ENCODE measurements at places on chromosomes 7 and 10.

- DNase-seq = no peak
Measured at GRCh38 chr7:10315881-10316280, 657.8 kb upstream of the PHF14 start.

DNA sequence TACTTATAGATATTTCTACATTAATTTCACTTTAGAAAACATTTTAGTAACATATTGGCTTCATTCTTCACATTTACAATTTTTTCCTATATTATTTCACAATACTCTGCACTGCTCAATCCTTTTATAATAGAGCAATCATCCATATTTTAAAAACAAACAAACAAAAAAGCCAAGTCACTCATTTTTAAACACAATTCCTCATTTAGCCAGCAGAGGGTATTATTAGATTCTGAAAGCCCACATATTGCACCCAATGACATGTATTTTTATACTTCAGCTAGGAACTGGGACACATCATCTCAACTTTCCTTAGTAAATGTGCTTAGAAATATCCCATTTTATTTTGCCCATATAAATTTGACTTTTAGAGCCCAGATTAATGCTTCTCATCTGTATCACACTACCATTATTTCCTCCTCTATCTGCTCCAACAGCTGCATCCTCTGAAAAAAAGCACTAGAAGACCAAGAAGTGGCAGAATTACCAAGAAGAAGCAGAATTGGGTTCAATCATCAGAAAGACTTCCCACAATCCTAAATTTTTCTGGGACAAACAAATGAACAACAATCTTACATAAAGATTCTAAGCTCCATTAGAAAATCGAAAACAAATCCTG lies 29.5 kb downstream of the CTNNA3 start:
- no peak for DNase-seq

GRCh38 chr7:124084024-124084423 lies 51.2 kb upstream of the TMEM229A start:
- DNase-seq = no peak

- DNase-seq = peak; percentile 13
Measured at GRCh38 chr10:88553116-88553752, 29.9 kb downstream of the RNLS start.

- no peak for DNase-seq
Measured at GRCh38 chr10:5614155-5614721, 52.2 kb downstream of the ASB13 start.

- no peak for DNase-seq
Measured at GRCh38 chr7:137544453-137545058, 201.0 kb upstream of the PTN start.

DNA sequence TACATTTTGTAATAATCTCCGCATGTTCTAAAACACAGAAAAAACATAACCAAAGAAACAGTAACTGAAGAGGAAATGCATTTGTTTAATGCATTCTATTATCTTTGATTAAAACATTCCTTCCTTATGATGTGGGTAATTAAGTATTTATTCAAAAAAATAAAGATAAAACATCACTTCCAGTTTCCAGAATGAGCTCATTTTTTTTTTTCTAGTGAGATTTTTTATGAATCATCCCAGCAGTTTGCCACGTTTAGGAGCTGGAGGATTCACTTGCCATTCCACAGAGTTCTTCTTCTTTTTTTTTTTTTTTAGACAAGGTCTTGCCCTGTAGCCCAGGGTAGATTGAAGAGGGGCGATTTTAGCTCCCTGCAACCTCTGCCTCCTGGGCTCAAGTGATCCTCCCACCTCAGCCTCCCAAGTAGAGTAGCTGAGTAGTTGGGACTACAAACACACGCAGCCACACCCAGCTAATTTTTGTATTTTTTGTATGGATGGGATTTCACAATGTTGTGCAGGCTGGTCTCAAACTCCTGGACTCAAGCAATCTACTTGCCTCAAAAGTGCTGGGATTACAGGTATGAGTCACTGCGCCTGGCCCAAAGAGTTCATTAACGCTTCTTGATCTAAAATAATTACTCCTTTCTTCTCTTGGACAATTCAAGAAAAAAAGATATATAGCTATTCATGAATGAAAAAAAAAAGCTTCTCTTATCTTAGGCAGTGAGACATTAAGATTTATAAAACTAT lies 177.3 kb downstream of the DKK1 start:
- no peak for DNase-seq

DNA sequence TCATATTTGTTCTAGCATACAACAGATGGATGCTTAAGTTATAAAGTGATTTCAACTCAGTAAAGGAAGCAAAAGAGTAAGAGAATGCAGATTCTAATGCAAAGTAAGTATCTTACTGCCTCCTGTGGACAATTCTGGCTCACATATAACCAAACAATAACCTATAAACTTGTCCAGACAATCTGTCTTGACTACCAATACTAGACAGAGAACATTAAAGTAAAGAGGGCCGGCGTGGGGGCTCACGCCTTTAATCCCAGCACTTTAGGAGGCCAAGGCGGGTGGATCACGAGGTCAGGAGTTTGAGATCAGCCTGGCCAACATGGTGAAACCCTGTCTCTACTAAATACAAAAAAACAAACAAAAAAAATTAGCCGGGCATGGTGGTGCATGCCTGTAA lies 329.3 kb downstream of the CACNA2D1 start:
- no peak for DNase-seq

DNA sequence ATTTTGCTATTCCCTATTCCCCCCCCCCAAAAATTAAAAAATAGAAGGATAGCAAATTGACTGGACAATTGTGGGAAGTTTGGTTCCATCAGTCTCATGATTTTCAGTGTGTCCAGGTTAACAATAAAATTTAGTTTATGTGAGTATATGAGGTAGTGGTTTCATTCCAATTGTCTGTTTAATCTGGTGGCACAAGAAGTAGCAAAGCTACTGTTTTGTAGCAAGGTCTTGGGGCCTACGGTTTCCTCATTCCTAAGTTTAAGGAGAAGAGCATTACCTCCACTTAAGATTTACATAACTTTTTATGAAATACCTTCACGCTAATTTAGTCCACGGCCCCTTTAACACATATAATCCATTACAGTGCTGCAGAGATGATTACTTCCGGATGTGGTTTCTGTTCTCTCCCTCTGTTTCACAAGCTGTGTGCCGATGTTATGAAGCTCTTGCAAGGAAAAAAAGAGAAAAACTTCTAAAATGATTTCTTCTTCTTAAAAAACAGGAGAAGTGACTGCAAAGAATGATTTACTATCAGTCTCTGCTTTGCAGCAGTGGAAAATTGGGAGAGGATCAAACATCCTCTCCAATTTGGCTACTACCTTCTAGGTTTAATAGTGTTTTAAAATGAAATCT lies 32.7 kb upstream of the NPVF start:
- DNase-seq = no peak

GRCh38 chr7:142587578-142588191 lies 161.6 kb upstream of the PRSS1 start:
- no peak for DNase-seq

DNA sequence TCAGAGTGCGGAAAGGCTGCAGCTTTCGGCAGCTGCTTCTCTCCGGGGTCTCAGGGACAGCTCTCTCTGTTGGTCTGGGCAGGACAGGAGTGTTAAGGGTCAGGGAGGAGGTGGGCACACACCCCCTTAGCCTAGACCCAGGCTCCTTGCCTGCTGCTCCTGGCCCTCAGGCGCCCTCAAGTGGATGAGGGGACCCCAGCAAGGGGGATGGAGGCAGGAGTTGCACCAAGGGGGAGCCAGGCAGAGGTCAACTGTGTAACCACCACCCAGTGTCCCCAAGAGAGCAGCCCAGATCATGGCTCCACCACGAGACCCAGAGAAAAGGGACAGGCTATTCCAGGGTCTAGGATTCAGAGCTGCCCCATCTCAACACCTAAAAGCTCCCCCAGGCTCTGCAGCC lies 26.9 kb downstream of the SPOCK2 start:
- DNase-seq = peak; percentile 59

- no peak for DNase-seq
Measured at GRCh38 chr10:34522546-34522945, 292.6 kb downstream of the PARD3 start.

DNA sequence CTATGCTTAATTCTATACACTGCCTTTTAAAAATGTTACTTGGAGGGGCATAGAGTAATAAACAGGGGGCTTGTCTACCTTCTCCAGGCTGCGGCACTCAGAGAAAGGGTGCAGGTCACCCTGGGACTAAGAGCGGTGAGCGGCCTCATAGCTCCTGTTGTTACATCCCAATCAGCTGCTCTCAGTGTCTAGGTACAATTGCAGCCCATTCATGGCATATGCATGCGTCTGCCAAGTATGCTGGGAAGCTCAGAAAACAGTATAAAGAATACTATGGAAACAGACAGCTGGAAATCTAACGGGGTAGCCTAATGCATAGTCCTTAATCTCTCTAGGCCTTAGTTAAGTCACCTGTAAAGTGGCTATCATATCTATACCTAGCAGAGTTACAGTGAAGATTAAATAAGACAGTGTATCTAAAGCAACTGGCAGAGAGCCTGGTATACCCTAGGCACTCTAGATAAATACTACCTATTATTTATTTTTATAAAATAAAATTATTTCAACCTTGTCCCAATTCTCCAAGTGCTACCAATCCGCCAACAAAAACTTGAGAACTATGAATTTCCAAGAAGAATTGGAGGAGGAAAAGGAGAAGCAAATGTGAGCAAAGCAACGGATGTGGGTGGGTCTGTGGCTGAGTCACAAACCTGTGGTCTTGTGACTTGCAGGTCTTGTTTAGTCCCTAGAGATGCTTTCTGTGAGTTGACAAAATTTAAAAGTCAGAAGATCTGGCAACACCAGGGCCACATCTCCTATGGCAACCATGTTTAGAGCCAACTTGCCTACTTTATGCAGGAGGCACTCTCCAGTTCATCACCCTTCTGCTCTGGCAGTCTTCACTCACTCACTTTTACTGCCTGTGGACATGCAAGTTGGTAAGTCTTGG lies 183.0 kb downstream of the RAPGEF5 start:
- no peak for DNase-seq

- DNase-seq = no peak
Measured at GRCh38 chr10:127234306-127234800, 38.0 kb upstream of the INSYN2A start.

- DNase-seq = no peak
Measured at GRCh38 chr7:90613088-90613498, 17.0 kb downstream of the CDK14 start.

GRCh38 chr10:62083412-62084267 lies 182.1 kb downstream of the ARID5B start:
- no peak for DNase-seq

DNA sequence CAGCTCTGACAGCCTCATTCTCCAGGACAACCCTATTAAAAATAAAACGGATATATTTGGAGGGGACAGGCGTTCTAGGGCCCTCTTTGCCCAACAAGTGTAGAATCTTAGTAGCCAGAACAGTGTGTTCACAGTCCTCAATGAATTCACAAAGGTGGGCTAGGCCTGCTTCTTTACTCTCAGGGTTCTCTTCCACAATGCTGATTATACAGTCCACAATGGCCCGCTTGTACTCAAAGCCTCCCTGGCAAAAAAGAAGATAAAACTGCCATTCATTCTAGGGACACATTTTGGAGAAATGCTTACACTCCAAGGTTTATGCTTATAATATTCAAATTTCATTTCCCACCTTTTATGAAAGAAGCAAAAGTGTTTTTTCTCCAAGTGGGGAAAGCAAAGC lies 62.6 kb downstream of the MEST start:
- no peak for DNase-seq

DNA sequence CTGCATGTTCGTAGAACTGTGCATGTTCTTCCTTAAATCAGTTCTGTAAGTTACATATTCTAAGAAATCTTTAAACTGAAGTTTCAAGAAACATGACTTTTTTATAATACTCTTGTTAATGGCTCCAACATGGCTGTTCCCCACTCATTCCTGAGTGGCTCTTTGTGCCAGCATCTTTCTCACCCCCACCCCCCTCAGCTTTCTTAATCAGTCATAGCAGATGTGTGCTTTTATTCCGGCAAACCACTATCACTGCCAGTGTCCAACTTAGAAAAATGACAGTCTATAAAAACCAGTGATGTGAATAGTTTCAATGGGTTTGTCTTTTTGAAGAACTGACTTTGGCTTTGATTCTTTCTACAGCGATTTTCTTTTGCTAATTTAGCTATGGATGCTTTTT lies 37.6 kb downstream of the PITRM1 start:
- DNase-seq = no peak

DNA sequence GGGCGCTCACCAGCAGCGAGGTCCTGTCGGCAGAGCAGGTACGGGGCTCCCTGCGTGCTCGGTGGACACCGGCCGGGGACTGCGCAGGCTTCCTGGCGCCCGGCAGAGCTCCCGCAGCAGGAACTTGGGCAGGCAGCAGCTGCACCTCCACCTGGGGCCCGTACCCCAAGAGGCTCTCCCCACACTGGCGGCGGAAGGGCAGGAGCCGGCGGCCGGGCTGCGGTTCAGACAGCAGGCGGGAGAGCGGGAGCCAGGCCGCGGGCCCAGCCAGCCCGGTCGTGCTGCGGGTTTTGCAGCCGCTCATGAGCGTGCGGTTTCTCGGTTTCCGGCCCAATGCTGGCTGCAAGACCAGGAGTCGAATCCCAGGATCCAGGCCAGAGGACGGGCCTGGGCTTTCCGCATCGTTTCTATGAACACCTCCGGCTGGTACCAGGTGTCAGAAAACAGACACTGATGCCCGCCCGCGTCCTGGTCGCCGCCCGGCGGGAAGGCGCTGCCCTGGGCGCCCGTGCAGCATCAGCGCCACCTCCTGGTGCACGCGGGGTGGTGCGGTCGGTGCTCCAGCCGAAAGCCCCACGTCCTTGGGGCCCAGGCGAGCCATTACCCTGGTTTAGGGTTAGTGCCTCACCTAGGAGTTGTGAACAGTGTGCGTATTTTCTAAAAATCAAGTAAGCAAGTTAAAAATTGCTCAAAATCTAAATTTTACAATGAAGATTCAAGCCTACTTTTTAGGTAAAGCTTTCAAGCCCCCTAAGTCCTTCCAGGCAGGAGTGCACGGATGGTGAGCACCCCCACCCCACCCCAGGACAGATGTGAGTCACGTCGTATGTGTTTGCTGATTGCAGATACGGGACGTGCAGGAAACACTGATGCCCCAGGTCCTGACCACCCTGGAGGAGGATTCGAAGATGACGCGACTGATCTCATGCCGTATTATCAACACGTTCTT lies 47.4 kb upstream of the PRKAR1B start:
- peak; percentile 82 for DNase-seq

GRCh38 chr7:142375710-142376313 lies 118.0 kb upstream of the PRSS58 start:
- DNase-seq = peak; percentile 81

DNA sequence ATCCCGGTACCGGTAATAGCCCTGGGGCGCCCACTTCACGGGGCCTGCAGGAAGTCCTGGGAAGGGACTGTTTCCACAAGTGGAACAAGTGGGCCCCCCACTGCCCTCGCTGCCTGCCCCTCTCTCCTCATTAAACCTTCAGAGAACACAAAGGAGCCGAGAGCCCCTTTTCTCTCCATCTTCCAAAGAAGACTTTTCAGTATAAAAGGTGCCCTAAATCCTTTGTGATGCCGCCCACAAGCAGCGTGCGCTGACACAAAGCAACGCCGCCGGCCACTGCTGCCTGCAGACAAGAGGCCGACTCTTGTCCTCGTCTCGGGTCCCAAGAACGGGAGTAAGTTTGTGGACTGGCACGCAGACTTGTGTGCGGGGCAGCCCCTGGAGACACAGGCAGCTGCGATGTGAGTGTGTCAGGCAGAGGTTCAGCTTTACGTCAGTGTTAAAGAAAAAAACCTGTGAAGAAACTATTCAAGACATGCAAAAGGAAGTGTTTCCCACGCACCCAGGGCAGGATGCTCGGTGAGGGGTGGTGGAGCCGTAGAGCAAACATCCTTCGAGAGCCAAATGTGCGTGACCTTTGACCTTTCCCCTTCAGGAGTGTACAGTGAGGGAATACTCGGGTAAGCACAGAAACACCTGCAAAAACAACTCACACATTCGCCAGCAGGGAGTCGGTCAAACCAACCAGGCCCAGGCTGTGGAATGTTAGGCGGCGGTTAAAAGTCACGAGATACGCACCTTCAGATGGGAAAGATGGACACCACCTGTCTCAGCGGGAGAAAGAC lies 118.2 kb downstream of the VIPR2 start:
- DNase-seq = no peak
